ENCODE measurements at places on chromosomes 3 and 15.

GRCh38 chr3:146110161-146110560 is 50.8 kb downstream of the PLOD2 start:
- no peak for DNase-seq

DNA sequence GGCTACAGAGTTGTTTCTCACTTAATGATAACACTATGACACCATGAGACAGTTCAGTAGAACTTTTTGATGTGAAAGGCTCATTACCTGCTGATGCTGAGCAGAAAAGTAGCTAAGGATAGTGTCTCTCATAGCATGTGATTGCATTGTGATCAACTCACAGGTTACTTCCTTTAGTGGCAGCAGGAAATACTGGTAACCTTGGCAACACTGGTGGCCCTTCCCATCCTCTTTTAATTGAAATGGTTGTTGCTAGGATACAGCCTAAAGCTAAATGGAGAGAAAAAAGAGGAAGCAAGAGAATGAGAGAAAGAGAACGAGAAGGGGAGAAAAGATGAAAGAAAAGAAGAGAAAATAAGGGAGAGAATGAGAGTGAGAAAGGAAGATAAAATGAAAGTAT is 204.7 kb upstream of the GAP43 start:
- DNase-seq, result no peak

DNA sequence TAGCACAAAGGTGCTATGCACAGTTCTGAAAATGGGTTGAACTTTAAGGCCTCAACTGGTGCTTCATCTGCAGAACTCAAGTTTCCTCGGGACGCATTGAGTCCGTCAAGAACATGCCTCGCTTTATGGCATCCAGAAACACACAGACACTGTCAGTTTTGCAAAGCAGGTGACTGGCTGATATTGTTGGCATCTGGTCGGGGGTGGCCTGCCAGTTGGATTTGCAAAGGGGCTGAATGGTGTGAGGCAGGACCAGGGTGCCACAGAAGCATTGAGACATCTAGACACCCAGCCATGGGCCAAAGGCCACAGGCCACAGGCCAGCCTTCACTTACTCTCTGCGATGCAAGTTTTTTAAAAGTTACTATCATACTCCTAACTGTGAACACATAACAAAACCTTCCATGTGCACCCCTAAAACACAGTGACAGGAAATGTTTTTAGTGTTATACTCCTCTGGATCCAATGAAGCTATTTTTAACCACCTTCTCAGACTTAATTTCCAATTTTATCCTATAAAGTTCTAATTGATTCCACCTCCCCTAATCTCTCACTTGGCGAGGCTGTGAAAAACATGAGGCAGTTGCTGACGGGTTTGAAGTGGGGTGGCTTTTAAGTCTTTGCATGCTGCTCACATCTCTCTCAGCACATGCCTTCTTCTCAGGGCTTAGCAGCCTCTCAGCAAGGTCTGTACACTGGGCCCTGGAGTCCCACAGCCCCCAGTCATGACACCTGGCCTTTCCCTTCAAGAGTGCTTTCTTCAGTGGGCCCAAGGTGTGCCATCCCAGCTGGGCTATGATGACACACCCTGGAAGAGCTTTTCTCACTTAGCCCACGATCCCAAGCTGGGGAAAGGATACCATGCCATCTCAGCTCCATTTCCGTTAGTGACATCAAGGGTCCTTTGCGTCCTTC is 38.5 kb upstream of the DUSP7 start:
- no peak for DNase-seq

DNA sequence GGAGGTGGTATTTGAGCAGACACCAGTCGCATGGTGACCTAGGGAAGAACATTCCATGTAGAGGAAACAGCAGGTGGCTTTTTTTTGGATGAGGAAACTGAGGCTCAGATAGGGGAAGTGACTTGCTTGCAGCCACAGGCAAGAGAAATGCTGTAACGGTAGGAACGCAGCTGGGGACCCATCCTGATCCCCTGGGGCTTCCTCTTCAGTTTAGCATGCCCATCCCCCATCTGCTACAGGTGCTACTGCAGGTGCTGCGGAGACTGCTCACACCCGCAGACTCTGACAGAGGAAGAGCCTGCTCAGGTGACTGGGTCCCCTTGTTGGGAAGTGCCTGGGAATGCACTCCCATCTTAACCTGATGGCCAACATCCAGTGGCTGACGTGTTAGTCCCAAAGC is 55.4 kb upstream of the SEC13 start:
- no peak for DNase-seq

GRCh38 chr3:13529196-13530112 is 19.5 kb upstream of the FBLN2 start:
- no peak for DNase-seq
